Stimulated activated CD8-positive, alpha-beta memory T cell treated with anti-CD3 and anti-CD28 coated beads, Interleukin-4, amount 100 ng/mL, for 4 hours (primary cell): ENCODE measurements at places on chromosomes 7 and 10.

DNA sequence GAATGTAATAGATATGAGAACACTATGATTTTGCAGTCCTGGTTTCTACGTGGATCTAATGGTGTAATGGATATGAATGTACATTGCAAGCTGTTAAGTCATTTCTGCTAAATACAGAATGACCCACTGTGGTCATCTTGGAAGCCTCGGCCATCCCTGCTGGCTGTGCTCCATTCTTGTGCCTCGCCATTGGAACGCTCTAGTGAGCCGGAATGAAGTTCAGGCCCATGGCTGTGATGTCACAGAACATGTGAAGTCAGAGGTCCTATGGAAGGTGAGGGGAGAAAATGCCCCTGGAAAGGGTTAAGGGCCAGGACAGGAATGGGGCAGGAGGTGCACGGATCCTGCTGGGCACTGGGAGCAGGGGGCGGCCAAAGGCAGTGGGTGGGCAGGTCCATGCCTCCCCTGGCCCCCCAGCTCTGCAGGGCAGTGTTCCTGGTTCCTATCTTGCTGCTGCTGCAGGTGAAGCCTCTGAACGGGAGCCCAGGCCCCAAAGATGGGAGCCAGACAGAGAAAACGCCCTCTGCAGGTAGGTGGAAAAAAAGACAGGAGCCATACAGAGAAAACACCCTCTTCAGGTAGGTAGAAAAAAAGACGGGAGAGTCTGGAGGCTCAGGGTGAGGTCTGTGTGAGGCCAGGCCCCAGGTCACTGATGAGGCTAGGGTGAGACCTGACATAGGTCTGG, at the start of gene LLCFC1:
LLCFC1 (plus strand) TSS at position 259 of the 685 bp plus-strand sequence; CDS start at position 397, 138 bp downstream.
- no peak for DNase-seq

GRCh38 chr7:117092785-117093184, 139.5 kb downstream of the ST7 start:
- no peak for DNase-seq

GRCh38 chr10:61847087-61847486, 54.4 kb upstream of the ARID5B start:
- no peak for DNase-seq

GRCh38 chr7:151348970-151349369, 7.4 kb downstream of the NUB1 start:
- DNase-seq, result no peak

DNA sequence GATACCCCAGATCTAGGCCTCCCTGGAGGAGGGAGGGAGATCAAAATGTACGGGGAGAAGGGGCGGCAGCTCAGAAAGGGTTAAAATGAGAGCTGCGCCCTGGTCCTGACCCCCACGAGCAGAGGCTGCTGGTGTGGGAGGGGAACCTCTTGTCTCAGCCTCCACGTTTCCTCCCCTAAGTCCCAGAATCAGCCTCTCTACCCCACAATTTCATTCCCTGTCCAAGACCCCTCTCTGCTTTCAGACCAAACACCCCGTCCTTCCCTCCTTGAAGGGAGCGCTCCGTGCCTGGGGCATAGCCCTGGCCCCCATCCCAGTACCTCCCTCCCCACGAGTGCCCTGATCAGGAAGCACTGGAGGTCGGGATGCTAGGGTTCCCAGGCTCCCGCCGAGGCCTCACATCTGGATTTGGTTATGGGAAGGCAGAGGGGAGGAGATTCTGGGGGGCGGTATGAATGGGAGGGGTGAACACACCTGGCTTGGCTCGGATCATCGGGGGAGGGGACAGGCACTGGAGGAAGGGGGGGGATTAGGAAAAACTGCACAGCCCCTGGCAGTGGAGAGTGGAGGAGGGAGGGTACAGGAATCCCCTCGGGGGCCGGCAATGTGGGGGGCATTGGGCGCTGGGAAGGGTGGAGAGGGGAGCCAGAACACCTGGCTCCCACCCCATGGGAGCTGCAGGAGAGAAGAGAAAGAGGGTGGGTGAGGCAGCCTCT, 2.7 kb downstream of the EPHB4 start:
- DNase-seq, result no peak

DNA sequence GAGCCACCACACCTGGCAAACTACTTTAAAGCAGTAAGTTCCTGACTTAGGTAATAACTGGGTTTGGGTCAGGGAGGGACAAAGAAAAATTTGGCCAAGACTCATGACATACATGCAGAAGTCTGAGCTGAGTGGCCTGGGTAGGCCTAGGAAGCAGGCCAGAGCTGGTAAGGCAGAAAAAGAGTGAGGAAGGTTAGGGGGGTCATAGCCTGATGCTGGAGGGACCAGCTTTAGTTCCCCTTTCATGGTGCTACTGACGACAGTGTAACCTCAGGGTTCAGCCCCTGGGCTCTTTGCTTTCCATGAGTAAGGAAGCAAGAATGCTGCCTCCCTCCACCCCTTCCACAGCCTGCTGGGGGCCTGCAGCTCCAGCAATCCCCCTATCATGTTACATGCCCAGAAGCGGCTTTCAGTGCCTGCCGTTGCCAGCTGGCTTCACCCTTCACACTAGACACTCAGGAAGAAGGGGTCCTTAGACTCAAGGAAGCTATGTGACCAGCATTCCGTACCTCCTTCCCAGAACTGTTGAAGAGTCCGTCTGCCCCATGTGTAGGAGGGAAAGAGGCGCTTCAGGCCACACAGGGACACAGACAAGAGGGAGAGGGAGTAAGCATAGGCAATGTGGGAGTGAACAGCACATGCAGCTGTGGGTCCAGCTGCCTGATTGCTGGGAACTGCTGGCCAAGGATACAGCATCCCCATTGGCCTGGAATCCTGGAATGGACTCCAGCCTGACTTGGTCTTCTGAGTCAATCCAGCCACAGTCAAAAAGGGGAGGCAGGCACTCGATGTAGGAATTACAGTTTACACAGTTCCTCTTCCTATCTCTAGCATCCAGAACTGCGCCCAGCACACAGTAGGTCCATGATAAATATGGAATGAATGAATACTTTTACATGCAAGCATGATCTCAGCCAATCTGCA, 4.1 kb upstream of the PLAU start:
- DNase-seq, result no peak

DNA sequence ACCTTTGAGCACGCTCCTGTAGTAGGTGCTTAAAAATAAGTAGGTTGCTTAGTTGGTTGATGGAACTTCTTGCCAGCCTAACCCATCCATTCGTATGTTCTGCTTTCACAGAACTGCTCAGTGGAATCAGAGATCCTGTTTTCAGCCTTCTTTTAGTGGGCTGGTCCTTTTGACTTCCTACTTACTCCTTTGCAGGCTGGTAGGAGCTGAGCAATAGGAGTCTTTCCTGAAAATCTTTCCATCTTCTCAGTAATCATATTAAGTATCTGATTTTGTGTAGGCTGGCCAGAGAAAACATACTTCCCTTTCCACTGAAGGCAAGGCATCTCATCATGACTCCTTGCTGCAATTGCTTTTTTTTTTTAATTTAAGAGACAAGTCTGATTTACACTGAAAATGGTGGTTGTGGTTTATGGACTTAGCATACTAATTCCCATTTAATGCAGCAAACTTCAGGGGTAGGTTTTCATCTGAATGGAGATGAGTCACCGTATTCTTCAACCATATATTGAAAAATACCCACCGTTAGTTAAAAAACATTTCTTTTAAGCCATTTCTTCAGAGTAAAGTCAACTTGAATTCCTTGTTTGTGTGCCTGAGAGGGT, 208.0 kb downstream of the ZNF365 start:
- no peak for DNase-seq

DNA sequence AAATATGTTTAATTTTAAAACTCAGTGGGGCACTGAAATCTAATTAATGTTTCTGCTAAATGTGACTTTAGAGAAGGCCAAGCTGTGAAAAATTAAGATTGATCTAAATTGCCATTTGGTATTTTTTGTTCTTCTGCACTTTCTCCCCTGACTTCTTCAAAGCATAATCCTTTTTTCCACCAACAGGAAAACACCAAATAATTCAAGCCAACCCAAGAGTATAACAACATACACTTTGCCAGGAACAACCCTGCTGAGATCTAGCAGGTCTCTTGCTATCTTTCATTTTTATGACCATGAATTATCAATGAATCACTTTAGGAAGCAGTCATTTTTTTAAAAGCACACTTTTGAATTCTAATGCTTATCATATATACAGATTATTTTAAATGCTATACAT, 100.1 kb downstream of the USP6NL start:
- no peak for DNase-seq

DNA sequence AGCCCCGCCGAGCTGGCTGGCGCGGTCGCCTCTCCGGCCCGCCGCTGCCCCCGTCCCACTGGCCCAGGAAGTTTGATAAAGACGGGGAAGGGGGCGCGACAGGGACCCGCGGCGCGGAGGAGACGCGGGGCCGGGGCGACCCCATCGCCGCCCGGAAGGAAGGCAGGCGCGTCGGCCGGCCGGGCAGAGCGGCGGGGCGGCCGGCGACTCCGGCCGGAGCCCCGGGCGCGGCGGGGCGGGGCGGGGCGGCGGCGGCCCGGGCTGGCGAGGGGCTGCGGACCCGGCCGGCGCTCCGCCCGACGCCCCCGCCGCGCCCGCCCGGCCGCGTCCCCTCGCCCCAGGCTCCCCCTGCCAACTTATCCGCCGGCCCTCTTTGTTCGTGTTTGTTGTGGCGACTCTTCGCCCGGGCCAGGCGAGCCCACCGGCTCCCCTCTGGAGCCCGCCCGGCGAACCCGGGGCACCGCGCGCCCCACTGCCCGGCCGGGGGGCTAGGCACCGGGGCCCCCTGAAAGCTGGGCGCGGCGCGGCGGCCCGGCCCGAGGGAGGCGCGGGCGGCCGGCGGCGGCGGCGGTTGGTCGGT, 571 bp downstream of the KDM7A start:
- no peak for DNase-seq

- no peak for DNase-seq
Measured at GRCh38 chr10:50260791-50261281, 9.5 kb upstream of the ASAH2 start.

GRCh38 chr10:71347587-71348395, 28.7 kb downstream of the SLC29A3 start:
- DNase-seq, result no peak

DNA sequence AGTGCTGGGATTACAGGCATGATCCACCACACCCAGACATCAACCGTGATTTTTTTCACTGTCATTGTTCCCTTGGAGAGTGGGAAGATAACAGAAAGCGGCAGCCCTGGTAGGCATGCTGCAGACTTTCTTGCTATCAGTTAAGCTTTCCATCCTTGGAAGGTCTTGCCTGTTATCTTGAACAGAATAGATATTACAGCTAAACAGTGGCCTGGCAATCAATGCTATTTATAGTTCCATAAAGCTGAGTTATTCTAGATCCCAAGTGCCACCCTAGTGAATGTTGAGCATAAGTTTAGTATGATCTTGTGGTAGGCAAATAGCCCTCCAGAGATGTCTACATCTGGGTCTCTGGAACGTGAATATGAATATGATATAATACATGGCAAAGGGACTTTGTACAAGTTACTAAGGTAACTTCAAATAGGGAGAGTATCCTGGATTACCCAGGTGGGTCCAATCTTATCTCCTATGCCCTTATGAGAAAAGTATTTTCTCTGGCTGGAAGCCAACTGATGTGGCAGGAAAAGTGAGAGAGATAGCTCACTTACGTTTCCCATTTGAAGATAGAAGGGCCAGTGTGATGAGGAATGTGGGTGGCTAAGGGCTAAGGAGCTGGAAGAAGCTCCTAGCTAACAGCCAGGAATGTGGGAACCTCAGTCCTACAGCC, 609.1 kb upstream of the IGFBP3 start:
- no peak for DNase-seq

DNA sequence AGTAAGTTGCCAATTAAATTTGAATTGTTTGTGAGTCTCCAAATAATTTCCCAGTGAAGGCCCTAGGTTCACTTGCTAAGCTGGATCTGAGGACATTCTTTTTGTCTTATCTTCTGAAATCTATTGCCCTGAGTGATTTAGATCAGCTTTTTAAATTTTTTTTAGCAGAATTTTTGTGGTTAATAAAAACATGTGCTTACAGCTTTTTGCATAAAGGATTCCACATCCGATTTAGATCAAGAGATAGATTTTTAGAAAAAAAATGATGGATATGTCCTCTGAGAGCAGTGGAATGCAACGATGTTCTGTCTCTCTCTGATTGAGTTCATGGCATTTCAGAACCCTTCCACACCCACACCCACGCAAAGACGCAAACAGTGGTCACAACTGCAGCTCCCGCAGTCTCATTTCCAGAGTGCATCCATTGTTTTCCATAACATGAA, 358.8 kb downstream of the SUGCT start:
- DNase-seq, result no peak

GRCh38 chr7:96800824-96801223, 91.2 kb upstream of the SEM1 start:
- DNase-seq, result no peak

DNA sequence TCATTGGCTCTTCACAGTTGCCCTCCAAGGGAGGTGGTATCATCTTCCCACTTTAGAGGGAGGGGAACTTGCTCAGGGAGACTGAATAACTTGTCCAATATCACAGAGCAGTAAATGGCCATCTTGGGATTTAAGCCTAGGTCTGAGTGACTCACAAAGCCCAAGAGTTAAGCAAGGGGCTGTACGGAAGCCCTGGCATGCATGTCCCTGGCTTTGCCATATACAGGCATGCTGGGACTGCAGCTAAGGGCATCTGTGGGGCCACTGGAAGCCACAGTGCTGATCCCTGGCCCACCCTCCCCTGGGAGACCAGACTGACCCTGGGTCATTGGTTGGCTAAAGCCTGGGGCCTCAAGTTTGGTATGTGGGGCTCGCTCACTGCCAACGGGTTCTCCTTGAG, 3.1 kb downstream of the VSIR start:
- no peak for DNase-seq

GRCh38 chr7:12839508-12840153, 152.2 kb downstream of the ARL4A start:
- no peak for DNase-seq

GRCh38 chr7:14825912-14826311, 76.6 kb downstream of the DGKB start:
- no peak for DNase-seq

DNA sequence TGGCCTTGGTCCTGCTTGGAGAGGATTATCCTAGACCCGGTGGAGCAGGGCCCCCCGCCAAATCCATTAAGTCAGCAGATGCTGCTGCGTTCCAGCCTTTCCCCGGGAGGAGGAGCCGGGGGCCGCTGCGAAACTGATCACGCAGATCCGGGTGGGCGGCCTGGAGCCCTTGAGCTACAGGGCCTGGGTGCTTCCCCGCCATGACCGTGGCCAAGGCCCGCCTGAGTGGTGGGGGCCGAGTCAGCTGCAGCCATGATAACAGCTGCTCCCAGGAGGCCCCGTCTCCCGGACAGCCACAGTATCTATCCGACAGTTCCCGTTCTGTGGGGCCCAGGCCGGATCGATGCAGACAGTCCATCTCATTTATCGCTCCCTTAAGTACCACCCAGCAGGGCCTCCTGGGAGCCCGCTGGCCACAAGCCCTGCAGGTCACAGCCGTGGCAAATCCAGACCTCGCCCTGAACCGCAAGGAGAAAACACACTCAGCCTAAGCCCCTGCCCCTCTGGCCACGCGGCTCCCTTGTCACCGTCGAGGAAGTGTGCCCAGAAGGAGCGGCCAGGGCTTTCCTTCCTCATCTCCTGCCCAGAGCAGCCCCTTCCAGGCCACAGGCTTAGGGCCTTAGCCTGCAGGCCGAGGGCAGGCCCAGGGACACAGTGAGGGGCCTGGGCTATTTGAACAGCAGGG, 34.4 kb upstream of the SLC29A4 start:
- no peak for DNase-seq
